ENCODE measurements at places on chromosomes 7 and 10.
A peak's percentile ranks its signal among the peaks of the same experiment; 100 is the strongest.

DNA sequence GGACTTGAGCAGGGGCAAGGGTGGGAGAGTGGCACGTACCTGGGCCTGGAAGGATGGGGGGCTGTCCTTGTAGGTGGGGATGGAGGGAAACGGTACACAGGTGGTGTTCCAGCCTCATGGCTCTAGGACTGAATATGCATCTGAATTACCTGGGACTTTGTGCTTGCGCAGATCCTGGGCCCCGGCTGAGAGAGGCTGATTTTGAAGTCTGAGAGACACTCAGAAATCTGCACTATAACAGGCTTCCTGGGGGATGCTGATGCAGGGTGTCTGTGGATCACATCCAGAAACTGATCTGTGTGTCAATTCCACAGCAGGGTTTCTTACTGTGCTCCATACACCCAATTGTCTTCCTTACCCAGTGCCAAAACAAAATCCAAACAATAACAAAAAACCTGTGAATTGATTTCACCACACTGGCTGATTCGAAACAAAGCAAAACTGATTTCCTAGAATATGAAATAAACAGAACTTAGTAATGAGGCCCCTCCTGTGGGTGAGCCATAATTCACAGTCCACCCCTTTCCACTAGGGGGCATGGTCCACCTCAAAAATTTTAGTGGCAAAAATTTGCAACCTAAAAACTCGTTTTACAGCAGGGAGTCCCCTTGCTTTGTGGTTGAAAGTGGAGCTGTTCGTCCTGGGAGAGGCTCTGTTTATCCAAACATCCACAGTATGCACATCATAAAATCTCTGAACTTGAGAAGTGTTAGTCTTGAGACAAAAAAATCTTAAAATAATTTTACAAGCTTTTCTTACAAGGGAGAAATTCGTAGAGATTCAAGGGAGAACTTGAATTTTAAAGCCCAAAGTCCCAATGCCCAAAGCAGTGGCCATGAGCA, 32.0 kb upstream of the PLEKHA1 start:
- peak; percentile 65 for DNase-seq

GRCh38 chr10:121032460-121032859, 181.3 kb downstream of the WDR11 start:
- DNase-seq: no peak

GRCh38 chr10:58502956-58503355, 9.7 kb upstream of the BICC1 start:
- DNase-seq: no peak

DNA sequence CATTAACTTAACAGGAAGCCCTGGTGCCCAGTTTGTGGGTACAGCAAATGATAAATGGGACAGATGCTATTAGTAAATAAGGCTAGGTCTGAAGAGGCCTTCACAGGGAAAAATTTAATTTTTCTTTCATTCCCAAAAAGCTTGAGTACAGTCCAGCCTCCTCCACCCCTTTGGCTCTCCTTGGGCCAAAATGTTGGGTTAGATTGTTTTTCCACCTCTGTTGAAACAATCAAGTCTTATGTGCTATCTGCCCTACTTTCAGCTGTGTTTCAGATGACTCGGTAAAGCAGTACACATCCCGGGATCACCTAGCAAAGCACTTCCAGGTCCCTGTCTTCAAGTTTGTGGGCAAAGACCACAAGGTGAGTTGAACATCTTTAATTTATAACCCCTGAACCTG, 24.3 kb downstream of the PLA2G12B start:
- no peak for DNase-seq

- no peak for DNase-seq
These were observed 239.2 kb downstream of the EXOC4 start for GRCh38 chr7:133491846-133492652.

- no peak for DNase-seq
These were observed 172.0 kb upstream of the TNRC18 start for GRCh38 chr7:5595545-5596045.

DNA sequence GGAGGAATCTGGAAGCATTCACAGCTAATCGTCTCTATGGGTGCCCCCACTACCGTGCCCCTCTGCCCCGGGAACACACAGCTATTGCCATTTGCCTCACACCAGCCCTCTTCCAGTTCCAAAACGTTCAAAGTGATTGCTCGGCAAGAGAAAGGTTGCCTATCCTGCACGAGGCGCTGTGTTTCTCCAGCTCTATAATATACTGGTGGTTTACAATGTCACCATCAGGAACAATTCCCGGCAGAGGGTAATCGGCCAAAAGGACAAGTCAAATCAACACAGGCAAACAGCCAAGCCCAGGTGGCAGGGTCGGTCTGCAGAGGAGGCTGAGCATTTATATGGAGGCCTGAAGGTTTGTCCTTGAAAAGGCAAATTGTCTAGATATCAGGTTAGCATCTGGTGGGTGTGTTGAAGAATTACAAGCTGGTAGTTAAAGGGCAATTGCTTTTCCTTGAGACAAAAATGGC, 29.2 kb upstream of the TNS3 start:
- no peak for DNase-seq

GRCh38 chr7:156865493-156865892, 27.5 kb downstream of the LMBR1 start:
- no peak for DNase-seq
